ENCODE measurements at places on chromosomes 3 and 15. TPM values are rescaled to one million over a fixed set of nuclear protein-coding genes. Genes with fewer than 3 reads are reported as not detected.

GRCh38 chr15:91126080-91126479, 26.0 kb downstream of the SV2B start:
- no peak for DNase-seq

- no peak for DNase-seq
These were observed 166.8 kb upstream of the LRRN1 start for GRCh38 chr3:3632449-3632848.

CFAP44 gene
- total RNA-seq, result 6.1 TPM

DNA sequence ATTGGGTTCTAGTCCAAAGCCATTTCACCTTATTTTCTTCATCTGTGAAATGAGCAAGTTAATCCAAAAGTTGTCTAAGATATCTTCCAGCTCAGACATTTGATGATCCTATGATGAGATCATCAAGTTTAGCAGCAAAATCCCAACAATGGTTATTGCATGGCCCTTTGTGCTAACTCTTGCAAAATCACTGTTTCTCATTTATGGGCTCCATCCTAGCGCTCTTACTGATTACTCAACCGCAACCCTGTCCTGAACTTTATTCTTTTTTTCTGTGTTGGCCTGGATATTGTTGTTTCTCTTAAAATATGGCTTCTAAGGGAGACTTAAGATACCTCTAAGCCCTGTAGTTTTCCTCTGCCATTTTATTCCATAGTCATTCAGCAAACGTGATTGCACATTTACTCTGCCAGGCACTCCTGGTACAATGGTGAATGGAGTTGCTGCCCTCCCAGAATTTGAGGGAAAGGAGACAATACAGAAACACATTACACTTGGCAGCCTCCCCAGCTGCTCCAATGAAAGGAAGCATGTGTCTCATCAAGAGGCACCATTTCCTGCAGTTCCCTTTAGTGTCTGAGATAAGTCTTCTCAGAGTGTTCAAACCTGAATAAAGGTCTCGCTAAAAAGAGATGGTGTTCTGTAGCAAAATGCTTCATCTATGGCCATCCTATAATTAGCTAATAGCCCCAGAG, 4.4 kb downstream of the GXYLT2 start:
- DNase-seq, result no peak

DNA sequence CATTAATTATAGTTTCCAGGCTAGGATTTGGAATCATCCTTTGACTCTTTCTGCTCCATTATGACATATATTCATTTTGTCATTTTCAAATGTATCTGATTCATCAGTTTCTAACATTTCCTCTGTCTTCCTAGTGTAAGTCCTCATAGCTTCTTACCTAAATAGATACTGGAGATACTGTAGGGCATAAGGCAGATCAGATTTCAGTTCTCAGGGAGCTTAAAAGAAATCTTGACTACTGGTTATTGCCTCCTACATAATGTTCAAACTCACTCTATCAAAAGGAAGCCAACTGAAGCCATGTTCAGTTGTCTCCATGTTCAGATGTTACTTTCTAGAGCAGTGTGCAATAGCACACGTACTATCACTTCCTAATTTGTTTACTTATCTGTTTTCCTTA, 29.6 kb upstream of the CTDSPL2 start:
- DNase-seq, result no peak

DNA sequence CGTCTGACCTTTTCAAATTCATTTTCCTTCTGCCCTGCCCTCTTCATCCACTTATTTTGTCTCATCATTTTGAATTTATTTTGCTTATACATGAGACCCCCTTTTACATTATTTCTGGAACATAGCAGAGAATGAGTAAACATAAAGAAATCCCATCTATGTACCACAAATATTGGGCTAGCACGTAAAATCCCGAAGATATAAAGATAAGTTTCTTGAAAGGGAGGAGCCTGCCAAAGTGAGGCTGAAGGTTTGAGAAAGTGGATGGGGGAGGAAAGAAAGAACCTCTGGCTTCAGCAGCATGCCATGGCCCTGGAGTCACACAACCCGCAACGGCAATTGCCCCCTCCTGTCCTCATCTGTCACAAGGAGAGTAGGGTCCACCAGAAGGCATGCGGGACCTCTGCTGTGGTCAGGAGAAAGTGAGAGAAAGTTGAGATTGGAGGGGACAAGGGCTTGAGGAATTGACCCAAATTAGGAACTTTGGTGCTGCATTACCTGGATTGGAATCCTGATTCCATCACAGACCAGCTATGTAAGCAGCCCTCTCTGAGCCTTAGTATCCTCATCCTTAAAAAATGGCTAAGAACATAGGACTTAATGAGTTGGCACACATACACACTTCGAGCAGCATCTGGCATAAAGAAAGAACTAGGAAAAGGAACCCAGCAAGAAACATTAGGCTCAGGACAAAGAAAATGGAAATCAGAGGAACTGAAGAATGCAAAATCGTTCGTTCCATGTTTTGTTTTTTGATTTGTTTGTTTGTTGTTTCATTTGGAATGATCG, 53.7 kb upstream of the GYG1 start:
- no peak for DNase-seq

GP5 gene
- total RNA-seq, result not detected

DNA sequence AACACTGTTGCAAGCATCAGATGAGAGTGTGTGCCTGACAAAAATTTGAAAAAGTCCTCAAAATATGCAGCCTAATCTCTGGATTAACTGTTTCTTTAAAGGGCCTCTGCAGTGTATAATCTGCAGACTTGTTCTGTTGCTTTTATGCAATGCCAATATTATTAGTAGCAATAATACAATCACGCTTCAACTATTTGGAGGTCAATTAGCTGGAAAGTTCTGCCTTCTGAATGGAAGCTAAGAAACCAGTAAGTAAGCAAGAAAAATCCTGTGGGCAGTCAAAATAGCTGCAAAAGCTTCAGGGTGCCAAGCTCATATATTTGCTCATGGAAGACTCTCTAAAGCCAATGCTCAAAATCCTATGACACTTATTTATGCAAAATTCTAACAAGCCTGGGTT, 153.2 kb upstream of the NR2F2 start:
- no peak for DNase-seq

PAQR5 gene
- 9.4 TPM for total RNA-seq

TGM4 gene
- total RNA-seq, result not detected

GRCh38 chr3:34365231-34365630, 566.8 kb downstream of the PDCD6IP start:
- DNase-seq, result no peak

GRCh38 chr3:122975924-122976293, 51.7 kb downstream of the SEMA5B start:
- DNase-seq, result no peak

DNA sequence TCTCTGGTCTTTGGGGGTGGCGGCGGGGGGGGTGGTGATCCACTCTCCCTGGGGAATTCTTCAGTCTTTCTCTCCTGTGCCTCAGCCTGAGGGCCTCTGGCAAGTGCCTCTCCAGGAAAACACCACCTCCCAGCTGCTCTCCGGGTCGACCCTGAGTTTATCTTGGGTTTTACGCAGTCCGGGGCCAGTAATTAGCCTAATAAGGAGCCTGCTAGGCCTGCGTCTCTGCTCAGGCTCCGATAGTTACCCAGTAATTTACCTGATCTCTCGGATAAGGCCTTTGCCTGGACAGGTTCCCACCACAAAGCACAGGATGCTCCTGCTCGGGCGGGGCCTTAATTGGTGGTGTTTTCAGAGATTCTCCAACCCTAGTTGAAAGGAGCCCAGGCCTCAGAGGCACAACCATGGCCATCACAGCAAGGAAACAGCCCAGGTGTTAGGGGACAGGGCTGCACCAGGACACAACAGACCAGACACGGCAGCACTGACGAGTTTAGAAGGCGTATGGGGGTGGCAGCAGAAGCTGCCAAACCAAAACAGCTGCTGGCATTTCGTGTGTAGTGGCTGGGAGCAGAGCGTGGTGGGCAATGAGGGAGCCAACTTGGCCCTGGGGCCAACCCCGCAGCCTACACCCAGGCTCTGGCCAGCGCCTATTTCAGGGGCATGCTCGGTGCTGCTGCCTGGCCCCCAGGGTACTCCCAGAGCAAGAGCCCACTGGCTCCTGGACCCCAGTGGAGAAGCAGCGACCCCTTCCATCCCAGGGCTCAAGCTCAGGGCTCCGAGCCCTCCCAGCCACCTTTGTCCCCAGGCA, 71.4 kb downstream of the KLF13 start:
- no peak for DNase-seq

DNA sequence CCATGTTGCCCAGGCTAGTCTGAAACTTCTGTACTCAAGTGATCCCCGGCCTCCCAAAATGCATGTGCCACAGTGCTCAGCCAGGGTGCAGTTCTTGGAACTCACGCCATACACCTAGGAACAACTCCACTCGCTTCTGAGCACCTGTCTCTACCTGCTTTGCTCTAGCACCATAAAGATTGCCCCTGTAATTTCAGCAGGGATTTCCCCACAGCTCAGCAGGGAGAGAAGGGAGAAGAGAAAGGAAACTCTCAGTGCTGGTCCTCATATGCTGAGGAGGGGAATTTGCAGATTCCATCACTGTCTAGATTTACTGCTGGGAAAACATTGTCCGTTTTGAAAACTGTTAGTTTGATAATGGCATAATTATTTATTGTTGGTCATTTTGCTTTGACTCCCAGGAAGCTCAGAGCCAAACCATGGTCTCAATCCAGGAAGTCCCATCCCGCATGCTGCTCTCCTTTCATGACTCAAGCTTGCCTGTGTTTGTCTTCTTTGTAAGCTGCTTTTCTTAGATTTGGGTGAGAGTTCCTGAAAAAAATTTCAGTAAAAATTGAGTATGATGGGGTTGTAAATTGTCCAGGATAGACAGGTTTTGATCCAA, 24.2 kb downstream of the TRIM71 start:
- no peak for DNase-seq

EPHA3 gene
- total RNA-seq, result 1.2 TPM

ISLR gene
- 8.9 TPM for total RNA-seq

- DNase-seq, result no peak
These were observed 31.8 kb downstream of the MYO9A start for GRCh38 chr15:72086010-72086697.

GRCh38 chr3:156252656-156253055, 132.3 kb downstream of the KCNAB1 start:
- DNase-seq, result no peak

DNA sequence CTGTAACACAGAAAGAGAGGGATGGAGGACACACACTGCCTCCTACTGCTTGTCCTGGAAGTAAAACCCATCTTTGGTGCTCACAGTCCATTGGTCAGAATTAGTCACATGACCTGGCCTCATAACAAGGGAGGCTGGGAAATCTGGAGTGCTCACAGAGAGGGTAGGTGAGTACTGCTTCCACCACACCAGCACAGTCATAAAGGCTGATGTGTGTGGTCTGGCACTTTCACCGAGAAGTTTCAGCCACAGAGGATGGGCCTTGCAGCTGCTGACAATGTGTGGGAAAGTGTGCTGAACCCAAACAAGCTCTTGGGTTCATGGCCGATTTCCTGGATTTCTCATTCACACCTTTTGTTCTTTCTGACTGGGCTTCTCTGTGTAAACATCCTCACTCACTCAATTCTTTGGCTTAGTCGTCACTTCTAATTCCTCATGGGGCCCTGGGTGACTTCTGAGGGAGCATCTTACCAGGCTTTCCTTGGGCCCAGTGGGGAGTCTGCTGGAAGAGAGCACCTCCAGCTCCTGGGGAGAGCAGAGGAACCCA, 100.7 kb downstream of the ASB7 start:
- DNase-seq, result no peak

DNA sequence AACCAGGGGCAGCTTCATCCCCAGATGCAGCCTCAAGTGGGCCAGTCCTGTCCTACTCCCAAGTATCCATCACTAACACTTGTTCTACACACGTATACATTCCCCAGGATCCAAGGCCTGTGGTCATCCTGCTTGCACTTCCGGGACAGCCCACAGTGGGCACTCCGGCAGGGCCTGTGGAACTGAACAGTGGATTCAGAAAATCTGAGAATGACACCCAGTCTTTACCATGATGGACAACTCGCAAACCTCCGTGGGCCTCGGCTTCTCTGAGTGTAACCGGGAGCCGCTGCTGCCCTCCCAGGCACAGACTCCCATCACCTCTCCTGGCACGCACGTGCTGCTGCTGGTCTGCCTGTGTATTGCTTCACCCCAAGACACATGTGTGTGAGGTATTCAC, 59.6 kb downstream of the ATP10A start:
- no peak for DNase-seq

RARRES1 gene
- 6.3 TPM for total RNA-seq

GRCh38 chr3:98782824-98783500, 19.8 kb downstream of the ST3GAL6 start:
- no peak for DNase-seq

- no peak for DNase-seq
These were observed 21.4 kb upstream of the LIPC start for GRCh38 chr15:58410353-58410752.

DNA sequence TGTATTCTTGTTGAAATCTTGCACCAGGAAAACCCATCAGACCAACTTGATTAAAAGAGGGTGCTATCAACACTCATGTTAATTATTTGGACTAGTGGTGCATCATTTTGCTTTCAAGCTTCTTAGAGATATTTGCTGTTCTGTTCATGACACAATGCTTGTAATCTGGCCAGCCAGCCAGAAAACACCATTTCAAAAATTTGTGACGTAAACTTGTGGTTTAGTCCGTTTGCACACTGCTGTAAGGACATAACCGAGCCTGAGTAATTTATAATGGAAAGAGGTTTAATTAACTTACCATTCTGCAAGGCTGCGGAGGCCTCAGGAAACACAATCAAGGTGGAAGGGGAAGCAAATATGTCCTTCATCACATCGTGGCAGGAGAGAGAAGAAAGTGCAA, 374.3 kb upstream of the TGFBR2 start:
- DNase-seq, result no peak

DNA sequence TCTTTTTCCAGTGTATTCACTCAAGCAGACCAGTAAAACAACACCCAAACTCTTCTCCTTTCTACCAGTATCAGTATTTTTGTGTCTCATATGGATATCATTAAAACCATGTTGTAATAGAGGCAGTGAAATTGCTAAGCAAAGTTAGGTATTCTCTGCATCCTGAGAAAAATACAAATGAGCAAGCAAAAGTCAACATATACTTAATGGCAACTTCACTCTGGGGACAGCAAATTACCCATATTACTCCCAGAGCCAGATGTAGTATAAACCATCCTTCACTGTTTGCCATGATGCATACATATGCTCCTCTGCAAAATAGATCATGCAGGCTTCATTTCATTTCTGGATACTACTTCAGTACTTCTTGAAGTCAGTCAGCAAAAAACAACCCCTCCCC, 22.1 kb downstream of the UBA5 start:
- no peak for DNase-seq

ACTC1 gene
- 0.40 TPM for total RNA-seq

CYP11A1 gene
- total RNA-seq, result not detected

DNA sequence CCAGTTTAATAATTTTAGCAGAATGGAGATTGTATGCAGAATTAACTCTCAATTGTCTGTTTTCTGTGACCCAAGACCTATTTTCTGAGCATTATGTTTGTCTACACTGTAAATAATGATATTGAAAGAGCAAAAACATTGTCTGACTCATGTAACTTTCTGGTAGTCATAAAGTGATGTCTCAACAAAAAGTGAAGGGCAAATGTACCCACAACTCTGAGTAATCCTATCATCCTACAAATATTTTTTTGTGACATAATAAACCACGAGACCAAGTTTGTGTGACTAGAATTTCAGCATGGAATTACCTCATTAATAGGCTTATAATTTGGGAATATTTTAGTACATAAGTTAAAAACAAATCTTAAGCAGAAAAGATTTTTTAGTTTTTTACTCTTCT, 15.4 kb upstream of the ABHD10 start:
- no peak for DNase-seq

- DNase-seq, result no peak
These were observed 241.8 kb upstream of the MCTP2 start for GRCh38 chr15:93989440-93989998.

CYP8B1 gene
- total RNA-seq, result 0.22 TPM

C2CD4A gene
- total RNA-seq, result 16.1 TPM
